ENCODE measurements at places on chromosomes 3 and 15. TPM values are rescaled to one million over a fixed set of nuclear protein-coding genes. Genes with fewer than 3 reads are reported as not detected.

GRCh38 chr3:125011941-125012340 is 43.9 kb downstream of the HEG1 start:
- no peak for DNase-seq

The SCN11A gene
- 0.02 TPM for total RNA-seq

DNA sequence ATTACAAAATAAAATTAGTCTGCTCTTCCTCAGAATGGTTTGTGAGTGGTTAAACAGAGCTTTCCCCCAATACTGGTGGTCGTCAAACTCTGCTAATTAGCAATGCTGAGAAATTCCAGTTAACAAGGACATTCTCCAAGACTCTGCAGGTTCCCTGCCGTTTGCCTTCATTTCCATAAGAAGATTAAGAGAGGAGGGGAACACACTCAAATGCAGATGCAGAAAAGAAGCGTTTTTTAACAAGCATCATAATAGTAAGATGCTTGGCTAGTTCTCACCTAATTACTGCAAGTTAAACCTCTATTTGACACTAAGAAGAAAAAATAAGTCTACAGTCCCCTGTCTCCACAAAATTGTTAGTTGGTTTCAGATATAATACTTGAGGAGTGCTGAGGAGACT is 3.7 kb upstream of the SOX2 start:
- no peak for DNase-seq

DNA sequence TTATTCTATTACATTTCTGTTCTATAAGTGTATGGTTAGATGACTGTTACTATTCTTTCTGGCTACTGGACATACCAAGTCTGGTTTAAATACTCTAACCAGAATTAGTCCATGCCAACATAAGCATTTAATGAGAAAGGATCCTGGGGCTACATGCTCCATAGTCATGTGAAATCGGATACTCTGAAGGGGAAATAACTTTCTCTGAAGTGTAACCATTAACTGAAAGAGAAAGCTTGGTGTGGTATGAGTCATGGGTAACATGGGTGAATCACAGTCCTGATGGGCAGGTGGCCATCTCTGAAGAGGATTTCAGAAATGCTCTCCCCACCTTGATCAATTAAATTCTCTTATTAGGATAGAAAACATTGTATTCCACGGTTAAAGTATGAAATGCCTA is 69.4 kb downstream of the FHIT start:
- no peak for DNase-seq

Data from activated T-helper 2 cell treated with anti-CD3 and anti-CD28 coated beads, Interferon-gamma antibody, Interleukin-2, Interleukin-4, amounts not matched to agents 10 μg/mL and 5 μg/mL and 100 μg/mL, durations not matched to agents 14 hours and 24 hours and 36 hours (primary cell).